Lower leg skin (tissue), 4 donors: ENCODE measurements at places on chromosomes 2 and 18. TPM values are rescaled to one million over a fixed set of nuclear protein-coding genes. Genes with fewer than 3 reads are reported as not detected.

The POTEJ gene
- total RNA-seq, result not detected

The FIGN gene
- 1.2 TPM for total RNA-seq

The FHL2 gene
- total RNA-seq, result 67.3 TPM

The CAPN10 gene
- total RNA-seq, result 30.4 TPM

The CYBRD1 gene
- 184 TPM for total RNA-seq

The CEP192 gene
- 12.6 TPM for total RNA-seq

The OSBPL1A gene
- total RNA-seq, result 19.1 TPM
